Stimulated activated CD4-positive, alpha-beta T cell treated with anti-CD3 and anti-CD28 coated beads, Interleukin-12 subunit alpha, Interleukin-12 subunit beta, amount 100 ng/mL, for 24 hours (primary cell): ENCODE measurements at places on chromosomes 4 and X.

DNA sequence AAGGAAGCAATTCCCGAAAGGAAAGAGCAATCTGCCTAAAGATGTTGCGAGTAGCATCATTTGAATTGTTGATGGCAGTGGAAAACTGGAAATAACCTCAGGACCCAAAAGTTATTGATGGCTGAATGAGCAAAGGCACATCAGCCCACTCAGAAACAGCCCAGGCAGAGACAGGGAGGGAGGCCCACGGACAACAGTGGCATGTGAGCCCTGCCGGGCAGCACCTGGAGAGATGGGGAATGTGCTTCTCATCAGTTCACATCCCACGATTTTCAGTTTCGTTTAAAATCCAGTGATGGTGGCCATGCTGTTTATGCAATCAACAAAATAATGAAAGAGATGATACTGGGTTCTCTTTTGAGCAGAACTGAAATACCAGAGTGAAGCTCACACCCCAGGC, 80.0 kb downstream of the JAKMIP1 start:
- no peak for DNase-seq

GRCh38 chrX:148582353-148582752, 81.9 kb downstream of the AFF2 start:
- DNase-seq = no peak

DNA sequence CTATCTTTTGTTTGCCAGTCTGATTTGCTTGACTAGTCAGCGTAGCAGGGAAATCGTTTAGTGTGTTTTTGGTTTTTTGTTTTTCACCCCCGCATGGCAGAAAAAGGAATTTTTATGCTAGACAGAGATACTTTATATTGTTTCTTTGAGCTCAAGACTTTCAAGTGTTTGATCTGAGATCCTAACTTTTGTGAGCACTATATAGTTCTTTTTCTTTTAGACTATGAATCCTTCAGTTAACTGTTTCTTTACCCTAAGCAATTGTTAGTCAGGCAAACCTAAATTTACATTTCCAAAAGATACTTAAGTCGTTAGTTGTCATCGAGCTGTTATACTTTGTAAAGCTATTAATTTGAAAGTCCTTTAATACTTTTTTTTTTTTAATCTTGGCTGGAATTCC, 73.3 kb downstream of the RAP1GDS1 start:
- no peak for DNase-seq

DNA sequence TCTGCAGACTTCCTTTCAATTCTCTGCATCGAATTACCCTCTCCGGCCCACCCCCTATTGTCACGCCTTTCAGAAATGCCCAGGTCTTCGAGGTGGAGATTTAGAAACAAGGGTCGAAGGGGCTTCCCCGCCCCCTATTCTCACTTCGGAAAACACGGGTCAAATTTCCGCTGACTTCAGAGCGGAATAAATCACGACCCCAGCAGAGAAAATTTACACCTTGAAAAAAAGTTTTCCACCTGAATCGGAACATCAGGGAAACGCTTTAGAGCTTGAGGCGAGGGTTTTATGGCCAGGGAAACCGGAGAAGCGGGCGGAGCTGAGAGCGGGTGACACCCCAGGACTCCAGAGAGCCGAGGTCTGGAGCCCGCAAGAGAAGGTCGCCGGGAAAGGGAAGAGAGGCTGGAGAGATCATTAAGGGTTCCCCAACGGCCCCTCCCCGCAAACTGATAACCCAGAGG, 1.6 kb downstream of the SHISA3 start:
- DNase-seq = no peak

DNA sequence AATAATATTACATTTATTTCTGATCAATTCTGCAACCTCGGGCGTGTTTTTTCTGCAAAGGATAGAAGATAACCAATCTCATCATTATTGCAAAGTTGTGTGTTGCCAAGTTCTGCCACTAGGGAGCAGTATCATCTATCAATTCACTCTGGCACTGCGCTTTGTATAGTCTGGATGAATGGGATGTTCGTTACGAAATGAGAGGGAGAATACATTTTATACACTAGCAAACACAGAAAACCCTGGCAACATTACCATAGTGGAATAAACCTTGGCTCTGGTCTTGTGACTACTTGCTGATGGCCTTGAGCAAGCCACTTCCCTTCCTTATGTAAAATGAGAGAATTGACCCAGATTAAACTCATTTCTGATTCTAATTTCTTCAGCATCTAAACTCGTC, 97.5 kb upstream of the ZNF518B start:
- peak; percentile 6 for DNase-seq

GRCh38 chrX:12138361-12139313, at the start of gene FRMPD4:
Gene FRMPD4 (plus strand): TSS chrX:12138473. CDS start chrX:12138972, 499 bp downstream.
- DNase-seq = no peak

- DNase-seq = no peak
Measured at GRCh38 chr4:32010221-32010620, 1290.1 kb downstream of the PCDH7 start.

GRCh38 chr4:20881658-20882057, 181.4 kb downstream of the PACRGL start:
- no peak for DNase-seq

DNA sequence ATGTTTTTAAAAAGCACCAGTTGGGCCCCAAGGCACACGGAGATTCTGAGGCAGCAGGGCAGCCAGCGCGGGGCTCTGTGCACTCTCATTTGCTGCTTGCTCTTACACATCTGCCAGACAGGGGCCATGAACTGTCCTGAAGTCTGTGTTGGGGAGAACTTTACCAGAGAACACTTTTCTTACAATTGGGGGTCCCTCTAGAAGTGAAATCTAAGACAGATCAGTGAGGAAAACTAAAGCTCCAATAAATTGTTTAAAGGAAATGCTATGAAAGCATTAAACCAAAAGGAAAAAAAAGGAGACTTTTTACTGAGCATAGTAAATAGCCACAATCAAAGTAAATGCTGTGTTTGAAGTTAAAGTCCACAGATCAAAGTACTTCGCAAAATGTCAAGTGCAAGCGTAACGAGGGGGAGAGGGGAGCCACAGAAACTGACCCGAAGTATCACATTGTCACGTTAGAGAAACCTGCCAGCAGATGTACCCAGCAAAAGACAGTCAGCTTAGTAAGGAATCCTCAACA, 37.8 kb downstream of the SORBS2 start:
- DNase-seq = no peak

DNA sequence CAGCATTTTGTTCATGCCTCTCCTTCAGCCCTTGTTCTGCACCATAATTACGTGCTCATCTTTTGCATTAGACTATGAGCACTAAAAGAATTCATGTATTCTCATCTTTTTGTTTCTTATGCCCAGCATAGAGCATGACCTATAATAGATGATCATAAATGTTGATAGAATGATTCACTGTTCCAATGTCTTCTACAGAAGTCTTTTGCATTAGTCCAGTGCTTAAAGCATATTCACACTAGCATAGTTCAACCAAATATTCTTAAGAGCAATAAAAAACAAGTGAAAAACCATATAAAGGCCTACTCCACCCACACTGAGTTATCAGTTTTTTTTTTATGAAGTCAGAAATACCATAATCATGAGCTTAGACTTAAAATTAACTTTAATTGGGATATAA, 36.5 kb upstream of the SLC10A4 start:
- DNase-seq = no peak

DNA sequence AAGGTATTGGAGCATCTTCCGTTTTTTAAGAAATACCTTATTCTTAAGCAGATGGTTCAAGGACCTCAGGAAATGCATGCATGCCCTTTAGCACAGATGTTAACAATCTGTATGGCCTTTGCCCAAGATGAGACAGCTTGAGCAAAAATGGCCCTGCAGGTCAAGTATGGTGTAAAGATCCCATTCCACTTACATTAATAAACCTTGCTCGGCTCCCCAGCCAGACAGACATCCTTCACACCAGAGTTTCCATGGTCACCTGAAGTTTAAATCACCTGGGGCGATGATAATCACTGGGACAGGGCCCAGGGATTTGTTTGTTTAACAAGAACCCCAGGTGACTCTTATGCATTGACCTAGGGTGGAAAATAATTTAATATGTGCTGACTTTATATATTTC, 287.0 kb upstream of the NOCT start:
- DNase-seq = no peak

- no peak for DNase-seq
Measured at GRCh38 chr4:25813448-25814106, 49.2 kb downstream of the SEL1L3 start.

DNA sequence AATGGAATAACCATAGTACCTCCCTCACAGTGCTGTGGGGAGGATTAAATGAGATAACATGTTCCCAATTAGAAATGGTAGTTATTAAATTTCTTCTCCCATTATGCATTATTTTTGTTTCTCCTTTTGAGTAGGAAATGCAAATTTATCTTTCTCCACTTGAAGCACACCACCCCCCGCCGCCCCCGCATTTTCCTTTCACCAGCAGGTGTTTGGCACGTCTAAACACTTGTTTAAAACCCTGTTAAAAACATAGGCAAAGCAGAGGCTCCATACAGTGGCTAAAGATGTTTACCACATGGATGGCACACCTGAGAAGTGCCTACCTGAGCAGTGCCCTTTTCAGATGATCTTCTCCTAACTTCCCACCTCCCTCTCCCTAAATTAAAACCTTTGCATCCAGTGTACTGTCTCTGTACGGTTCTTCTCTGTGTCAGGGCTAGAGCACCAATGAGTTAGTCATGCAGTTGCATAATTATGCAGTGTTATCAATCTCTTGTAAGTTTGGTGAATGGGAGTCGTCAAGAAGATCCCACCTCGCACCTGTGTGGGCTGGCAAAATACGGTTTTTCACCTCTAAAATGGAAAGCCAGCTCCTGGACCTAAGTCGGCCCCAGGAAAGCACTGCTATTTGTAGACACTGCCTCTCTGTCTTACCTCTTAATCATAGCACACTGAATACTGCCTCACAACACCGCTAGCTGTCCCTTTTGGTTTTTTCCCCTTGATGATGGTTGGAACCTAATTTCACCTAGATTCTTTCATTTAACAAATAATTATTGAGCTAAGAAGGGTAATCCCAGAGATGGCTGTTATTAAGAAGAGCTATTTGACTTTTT, 122.0 kb downstream of the CT47B1 start:
- DNase-seq = peak; percentile 34

DNA sequence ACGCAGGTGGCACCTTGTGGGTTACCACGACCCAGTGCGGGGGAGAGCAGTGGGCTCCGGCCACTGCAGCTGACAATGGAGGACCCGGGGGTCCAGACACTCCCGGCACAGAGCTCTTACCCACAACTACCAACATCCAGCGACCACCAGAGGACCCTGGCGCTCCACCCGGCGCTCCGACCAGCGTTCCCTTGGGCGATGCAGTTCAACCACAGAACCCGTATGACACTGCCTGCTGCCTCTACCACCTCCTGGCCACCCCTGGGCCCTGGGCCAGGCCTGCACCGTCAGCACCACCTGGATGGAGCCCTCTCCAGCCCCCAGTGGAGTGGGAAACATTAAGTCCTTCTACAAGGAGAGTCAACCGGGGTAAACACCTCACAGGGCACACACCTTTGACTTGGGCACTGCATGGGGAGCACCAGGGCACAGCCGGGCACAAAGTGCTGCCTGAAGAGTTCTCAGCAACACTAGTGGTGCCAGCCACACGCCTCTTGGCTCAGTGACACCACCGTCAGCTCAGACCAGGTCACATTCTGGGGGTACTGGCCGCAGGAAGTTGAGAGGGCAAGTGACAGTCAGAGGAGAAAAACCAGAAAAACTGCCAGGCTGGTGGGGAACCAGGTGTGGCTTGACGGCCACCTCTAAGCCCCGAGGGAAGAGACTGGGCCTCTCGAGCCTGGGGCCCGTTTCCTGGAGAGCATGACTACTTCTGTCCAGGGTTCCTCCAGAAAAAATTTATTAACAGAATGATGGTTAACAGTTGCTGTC, 2.6 kb downstream of the CTBP1 start:
- no peak for DNase-seq

DNA sequence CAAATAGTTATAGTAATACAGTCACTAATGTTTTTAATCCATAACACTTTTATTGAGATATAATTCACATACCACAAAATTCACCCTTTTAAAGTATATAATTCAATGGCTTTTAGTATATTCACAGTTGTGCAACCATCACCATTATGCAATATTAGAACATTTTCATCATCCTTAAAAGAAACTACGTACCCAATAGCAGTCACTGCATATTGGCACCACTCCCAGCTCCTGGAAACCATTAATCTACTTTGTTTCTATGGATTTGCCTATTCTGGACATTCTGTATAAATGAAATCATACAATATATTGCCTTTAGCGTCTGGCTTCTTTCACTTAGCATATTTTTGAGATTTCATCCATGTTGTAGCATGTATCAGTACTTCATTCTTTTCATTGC, 99.3 kb downstream of the AMMECR1 start:
- DNase-seq = no peak
